HCT116 (cell line): ENCODE measurements at places on chromosomes 16 and 17. TPM values are rescaled to one million over a fixed set of nuclear protein-coding genes. Genes with fewer than 3 reads are reported as not detected.

- no peak for DNase-seq
These were observed 61.4 kb upstream of the IRX3 start for GRCh38 chr16:54347961-54348360.

DNA sequence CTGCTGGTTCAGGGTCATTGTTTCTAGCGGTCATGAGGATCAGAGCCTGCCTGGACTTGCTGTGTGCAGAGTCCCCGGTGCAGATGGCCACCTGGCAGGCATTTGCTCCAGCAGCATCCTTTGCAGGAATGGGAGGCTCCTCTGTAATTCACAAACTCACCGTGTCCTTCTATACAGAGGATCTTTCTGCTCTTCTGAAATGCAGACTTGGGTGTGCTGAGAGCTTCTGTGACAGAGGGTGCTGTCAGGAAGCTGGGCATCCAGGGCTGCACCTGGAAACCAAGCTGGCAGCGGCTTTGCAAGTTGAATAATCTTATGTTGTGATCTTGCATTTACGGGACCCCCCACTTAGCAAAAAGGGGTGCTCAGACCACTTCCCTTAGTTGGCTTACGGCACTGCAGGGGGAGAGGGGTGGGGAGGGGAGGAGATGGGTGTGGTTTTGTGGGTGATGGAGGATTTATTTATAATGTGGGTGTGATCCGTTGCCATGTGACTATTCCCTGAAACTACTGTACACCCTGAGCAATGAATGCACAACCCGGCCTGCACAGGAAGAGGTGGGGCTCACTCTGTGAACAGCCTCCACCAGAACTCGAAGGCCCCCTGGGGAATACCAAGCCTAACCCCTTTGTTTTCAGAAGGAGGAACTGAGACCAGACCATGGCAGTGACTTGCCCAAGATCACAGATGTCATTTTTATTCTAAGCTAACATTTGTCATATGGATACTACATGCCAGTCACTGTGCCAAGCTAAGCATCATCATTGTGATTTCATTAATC, 178.3 kb downstream of the PRKCB start:
- DNase-seq: no peak

- DNase-seq: no peak
These were observed 40.4 kb downstream of the PITPNC1 start for GRCh38 chr17:67417507-67417906.

DNA sequence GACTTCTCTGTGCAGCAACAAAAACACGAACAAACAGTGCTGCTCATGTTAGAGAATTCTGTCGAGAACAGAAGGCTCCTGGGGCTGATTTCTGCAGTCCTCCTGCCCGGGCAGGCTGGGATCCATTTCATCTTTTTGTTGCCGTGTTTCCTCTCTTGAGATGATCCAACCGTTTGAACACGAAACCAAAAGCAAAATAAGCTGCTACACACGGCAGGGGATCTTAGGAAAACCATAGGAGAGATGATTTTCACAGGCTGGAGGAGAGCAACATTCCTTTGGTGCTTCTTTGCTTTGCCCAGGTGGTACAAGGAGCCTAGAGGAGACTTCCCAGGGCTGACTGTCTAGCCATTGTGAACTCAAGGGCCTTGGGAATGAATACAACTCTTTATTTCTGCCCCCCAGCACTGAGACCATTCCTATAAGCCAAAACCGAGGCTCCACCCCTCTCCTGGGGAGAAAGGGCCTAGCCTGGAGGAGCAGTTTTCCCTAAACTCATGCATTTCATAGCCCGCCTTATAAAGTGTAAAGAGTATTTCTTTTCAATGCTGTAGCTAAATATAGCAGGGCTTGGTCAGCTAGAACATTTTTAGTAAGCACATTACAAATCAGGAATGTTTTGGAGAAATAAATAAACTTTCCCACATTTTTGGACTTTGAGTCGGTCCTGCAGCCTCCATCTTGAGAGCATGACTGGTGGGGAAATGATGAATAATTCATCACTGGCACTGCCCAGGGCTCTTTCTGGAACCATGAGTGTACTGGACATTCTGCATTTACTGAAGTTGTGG, 7.7 kb downstream of the FOXL1 start:
- no peak for DNase-seq

MRPL27 gene
- total RNA-seq: 106 TPM

DNA sequence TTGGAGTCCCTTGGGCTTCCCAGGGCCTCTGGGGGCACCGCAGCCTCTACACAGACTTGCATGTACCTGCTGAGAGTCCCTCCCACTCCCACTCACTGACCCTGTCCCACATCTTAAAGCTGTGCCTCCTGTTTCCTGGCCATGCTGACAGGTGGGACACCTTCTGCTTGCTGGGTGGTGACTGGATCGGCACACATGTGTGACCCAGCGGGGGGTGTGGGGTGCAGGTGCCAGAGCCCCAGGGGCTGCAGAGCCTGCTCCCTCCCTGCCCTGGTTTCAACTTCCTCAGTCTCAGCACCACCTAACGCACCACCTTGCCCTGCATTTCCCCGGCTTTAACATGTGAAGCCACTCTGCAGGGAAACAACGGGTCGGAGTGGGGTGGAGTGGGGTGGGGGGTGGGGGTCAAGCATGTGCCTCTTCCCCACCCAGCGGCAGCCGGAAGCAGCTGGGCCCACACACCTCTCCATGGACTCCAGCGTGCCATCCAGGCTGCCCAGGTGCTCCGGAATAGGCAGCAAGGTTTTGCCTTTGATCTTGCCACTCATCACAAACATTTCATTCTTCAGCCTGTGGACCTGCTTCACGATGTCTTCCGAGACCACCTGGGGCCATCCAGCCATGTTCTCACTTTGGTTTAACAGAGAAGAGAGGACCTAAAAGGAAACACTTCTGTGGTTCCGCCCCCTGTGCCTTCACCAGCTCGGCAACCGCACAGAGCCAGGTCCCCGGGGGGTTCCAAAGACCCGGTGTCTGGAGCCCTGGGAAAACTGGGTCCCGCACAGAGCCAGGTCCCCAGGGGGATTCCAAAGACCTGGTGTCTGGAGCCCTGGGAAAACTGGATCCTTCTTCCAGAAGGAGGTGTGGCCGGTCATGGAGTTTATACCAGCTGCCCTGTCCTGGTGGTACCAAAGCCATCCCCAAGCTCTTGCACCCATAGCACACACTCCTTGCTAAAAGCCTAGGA, 4.7 kb downstream of the DNAH17 start:
- no peak for DNase-seq

TTC19 gene
- 61.3 TPM for total RNA-seq

DNA sequence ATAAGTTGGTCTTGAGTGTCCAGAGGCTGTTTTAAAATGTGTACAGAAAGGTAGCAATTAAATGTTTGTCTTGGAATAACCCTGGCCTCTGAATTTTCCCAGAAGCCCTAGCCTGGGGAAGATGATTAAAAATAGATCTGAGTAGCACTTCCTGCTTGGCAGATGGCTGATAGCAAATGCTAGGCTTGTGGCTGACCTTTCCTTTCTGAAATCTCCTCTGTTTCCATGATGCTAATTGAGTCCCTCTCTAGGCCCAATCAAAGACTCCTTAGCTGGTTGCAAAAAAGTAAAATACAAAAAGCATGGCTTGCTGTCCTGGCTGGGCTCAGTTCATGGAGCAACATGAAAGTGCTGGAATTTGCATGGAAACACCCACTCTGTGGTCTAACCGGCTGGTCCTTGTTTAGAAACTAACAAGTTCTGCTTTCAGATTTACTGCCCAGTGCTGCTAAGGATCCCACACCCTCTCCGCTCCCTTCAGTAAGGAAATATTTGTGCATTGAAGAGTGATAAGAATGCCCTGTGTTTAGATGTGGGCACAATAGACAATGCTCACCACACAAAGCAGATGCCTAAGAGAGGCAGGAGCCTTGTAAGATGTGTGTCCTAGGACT, 40.8 kb downstream of the YPEL2 start:
- no peak for DNase-seq

GRCh38 chr16:80231888-80232287, 308.9 kb upstream of the DYNLRB2 start:
- no peak for DNase-seq

DNA sequence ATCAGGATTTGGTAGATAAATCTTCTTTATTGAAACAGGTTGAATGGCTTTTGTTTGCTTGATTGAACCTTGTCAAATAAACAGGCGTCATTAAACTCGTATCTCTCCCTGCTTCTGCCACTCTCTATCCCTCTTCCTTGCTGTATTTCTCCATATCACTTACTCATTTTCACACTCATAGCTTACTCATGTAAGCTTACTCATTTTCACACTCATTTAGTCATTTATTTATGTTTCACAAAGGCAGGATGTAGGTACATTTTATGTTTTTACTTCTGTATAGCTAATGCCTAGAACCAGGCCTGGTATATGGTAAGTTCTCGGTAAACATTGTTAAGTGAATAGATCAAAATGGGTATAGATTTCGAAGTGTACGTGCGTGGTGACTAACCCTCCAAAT, 450.0 kb downstream of the PMP22 start:
- DNase-seq: no peak

CCL14 gene
- total RNA-seq: not detected

- no peak for DNase-seq
These were observed 425.8 kb upstream of the CDH5 start for GRCh38 chr16:65940711-65941110.

DNA sequence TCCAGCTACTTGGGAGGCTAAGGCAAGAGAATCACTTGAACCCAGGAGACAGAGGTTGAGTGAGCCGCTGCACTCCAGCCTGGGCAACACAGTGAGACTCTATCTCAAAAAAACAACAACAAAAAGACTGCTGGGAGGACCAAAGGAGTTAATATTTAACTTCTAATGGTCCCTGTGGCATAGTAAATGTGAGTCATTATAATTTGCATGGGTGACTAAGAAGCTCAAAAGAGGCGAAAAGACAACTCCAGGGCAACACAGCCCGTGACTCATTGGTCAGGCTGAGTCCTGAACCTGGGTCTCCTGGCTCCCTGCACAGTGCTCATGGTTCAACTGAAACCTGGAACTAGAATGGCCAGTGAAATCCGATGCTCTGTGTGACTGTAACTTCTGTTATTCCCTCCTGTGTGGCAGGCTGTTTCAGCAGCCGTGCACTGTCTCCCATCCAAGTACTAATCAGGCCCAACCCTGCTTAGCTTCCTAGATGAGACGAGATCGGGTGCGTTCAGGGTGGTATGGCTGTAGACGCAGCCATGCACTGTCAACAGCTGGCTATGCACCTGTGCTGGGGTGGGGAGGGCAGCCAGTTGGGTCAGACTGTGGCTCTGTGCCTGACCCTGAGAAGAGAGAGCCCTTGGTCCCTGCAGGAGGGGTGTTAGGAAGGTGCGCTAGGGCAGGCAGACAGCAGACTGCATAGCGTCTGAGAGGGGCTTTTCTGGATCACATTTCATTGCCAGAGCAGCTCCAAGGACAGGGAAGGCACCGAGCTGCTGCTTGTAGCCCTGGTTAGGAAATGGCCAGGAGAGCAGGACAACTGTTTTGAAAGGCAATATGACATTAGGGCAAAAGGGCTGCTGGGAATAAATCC, 14.5 kb upstream of the GPRC5C start:
- DNase-seq: peak; percentile 98

MYCBPAP gene
- total RNA-seq: not detected

FOXJ1 gene
- 0.61 TPM for total RNA-seq

- DNase-seq: no peak
These were observed 109.9 kb downstream of the GNAO1 start for GRCh38 chr16:56300891-56301850.

HYDIN gene
- not detected for total RNA-seq

VMO1 gene
- total RNA-seq: 0.76 TPM

ITPRIPL2 gene
- 67.9 TPM for total RNA-seq

- DNase-seq: no peak
These were observed 18.9 kb downstream of the TMEM132E start for GRCh38 chr17:34598161-34598776.

DNA sequence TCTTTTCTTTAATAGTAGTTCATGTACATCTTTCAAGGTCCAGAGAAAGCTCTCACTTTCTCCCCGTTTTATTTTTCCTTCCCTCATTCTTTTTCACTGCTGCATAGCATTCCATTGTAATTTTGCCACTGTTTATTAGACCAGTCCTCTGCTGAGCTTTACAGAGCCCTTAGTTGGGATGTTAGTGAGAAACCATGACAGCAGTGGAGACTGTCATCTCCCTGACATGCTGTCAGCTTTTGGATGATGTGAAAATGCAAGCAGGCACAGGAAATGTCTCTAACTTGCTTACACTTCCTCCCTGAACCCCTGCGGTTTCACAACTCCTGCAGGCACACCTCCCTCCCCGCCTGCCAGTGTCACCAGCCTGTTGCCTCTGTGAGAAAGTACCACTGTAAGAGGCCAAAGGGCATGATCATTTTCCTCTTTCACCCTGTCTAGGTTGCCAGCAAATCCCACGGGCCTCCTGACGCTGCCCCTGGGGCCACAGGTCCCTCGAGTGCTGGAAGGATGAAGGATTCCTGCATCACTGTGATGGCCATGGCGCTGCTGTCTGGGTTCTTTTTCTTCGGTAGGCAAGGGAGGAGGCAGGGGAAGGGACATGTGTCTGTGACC, at the start of gene ITGAL:
Gene ITGAL (plus strand): TSS at position 415 of the 615 bp plus-strand sequence. CDS start 96 bp downstream, at position 511.
- DNase-seq: no peak

GRCh38 chr16:65660390-65660789, 538.5 kb upstream of the CDH11 start:
- DNase-seq: no peak

DLX4 gene
- 14.0 TPM for total RNA-seq

DNA sequence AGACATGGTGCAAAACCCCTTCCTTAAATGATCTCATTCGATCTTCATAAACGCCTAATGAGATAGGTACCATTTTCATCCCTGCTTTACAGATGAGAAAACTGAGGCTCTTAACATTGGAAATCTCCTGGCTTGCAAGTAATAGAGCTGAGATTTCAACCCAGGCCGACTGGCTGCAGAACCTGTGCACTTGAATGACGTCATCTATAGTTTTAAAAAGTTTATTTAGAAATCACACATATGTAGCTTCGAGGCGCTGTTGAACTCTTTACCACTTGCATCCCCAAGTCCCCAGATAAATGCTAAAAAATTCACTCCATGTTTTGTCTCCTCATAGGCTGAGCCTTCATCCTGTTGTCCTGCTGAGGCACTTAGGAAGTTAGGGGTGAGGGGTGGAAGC, 30.0 kb downstream of the CFAP52 start:
- DNase-seq: no peak

SEPHS2 gene
- total RNA-seq: 51.3 TPM

GRCh38 chr16:71467810-71468209, 5.8 kb upstream of the ZNF23 start:
- no peak for DNase-seq

GRCh38 chr16:3140603-3141427, 6.0 kb downstream of the ZNF213 start:
- no peak for DNase-seq

- DNase-seq: no peak
These were observed 132.4 kb upstream of the GSE1 start for GRCh38 chr16:85480727-85481101.

- DNase-seq: no peak
These were observed 1.2 kb downstream of the GID4 start for GRCh38 chr17:18040261-18040858.

- DNase-seq: no peak
These were observed 8.3 kb upstream of the CHD3 start for GRCh38 chr17:7880076-7880868.

GRCh38 chr17:56108811-56109284, 44.4 kb upstream of the ANKFN1 start:
- DNase-seq: peak; percentile 6

PSMB10 gene
- total RNA-seq: 41.0 TPM

GRCh38 chr16:63774302-63774701, 1347.6 kb downstream of the CDH11 start:
- DNase-seq: no peak

GRCh38 chr16:27828671-27829070, 234.8 kb downstream of the GSG1L start:
- DNase-seq: no peak
